ENCODE measurements at places on chromosomes 2 and 18. TPM values are rescaled to one million over a fixed set of nuclear protein-coding genes. Genes with fewer than 3 reads are reported as not detected.

Gene PNPT1
- total RNA-seq = 10.2 TPM

Gene PROKR1
- not detected for total RNA-seq

Gene ANKRD30BL
- total RNA-seq = not detected

Gene TRIM43
- not detected for total RNA-seq

Gene STPG4
- total RNA-seq = not detected

Gene B4GALT6
- total RNA-seq = not detected

Gene SCN7A
- total RNA-seq = not detected

Gene ASXL3
- total RNA-seq = not detected

Gene CFAP65
- not detected for total RNA-seq

Gene CIB4
- not detected for total RNA-seq

Gene FNDC4
- not detected for total RNA-seq

Gene ALKAL2
- not detected for total RNA-seq

Gene SEMA4F
- 7.3 TPM for total RNA-seq

Gene VWA3B
- not detected for total RNA-seq

Gene ANKRD30B
- not detected for total RNA-seq

Gene ZNF516
- total RNA-seq = 22.4 TPM

Gene LIMS2
- total RNA-seq = 6.1 TPM

Gene MLPH
- not detected for total RNA-seq

Gene TRMT61B
- total RNA-seq = 20.8 TPM

Gene RAB6C
- not detected for total RNA-seq

Gene DSC1
- 1.7 TPM for total RNA-seq

Gene FIGLA
- total RNA-seq = not detected

Gene SDC1
- not detected for total RNA-seq

Gene ARHGAP15
- total RNA-seq = 158 TPM

Gene CBLN2
- total RNA-seq = not detected

Gene HNMT
- total RNA-seq = 0.78 TPM

Gene KCNJ3
- total RNA-seq = not detected

Gene FBXO48
- 0.50 TPM for total RNA-seq

Gene MTCL1
- total RNA-seq = 0.11 TPM

Gene CCDC141
- total RNA-seq = 30.6 TPM

Gene DUSP2
- total RNA-seq = 730 TPM

Gene TMEM247
- not detected for total RNA-seq

Gene NTSR2
- total RNA-seq = not detected

Gene CDH19
- not detected for total RNA-seq

Gene TFCP2L1
- 0.17 TPM for total RNA-seq

Gene OSBPL1A
- 2.7 TPM for total RNA-seq

Gene BMP10
- not detected for total RNA-seq

Gene C2orf66
- total RNA-seq = not detected

Gene MC2R
- not detected for total RNA-seq

Gene SP110
- 59.4 TPM for total RNA-seq

Gene PDCD1
- total RNA-seq = 9.5 TPM

Gene BOD1L2
- not detected for total RNA-seq

Gene KIF1A
- not detected for total RNA-seq

Gene SNRNP200
- 297 TPM for total RNA-seq

Gene TEX44
- total RNA-seq = not detected

Gene MAP2
- total RNA-seq = 0.16 TPM

Gene DIPK1C
- not detected for total RNA-seq
